ENCODE measurements at places on chromosomes 3 and 15.
A peak's percentile ranks its signal among the peaks of the same experiment; 100 is the strongest.

DNA sequence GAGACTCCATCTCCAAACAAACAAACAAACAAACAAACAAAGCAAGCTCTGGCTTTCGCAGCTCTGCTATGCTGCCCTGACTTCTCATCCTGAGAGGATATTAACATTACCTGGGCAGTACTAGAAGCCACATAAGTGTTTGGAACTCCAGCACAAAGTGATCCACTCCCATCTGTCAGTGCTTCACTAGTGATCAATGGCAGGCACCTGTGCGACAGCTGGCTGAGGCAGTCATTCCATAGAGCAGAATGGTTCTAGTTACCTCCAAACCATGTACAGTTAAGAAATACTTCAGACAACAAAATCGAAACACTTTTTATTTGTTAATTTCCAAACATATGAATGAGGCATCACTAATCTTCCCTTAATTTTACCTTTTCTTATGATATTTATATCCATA is 2.8 kb upstream of the MB21D2 start:
- no peak for DNase-seq

DNA sequence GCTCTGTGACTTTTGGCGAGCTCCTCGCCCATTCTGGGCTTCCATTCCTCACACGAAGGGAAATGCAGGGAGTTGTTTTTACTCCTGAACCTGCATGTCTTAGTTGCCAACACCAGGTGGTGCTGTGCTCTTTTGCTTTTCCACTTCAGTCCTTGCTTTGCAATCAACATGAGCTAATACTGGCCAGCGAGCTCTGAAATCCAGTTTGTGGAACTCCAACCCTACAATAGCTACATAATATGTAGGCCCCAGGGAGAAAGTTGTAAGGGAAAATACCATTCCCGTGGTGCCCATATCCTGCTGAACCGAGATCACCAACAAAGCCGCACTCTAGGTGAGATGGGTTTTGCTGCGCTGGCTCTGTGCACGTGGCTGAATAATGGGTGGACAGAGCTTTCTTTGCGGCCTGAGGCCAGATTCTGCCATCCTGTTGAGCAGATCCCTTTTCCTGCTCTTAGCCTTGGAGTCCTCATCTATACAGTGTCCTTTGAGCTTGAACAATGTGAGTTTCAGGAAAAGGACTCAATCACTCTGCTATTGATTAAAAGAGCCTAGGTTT is 25.0 kb downstream of the LSM3 start:
- DNase-seq: peak; percentile 52

- peak; percentile 7 for DNase-seq
Observed at GRCh38 chr3:142022381-142022780, 127.0 kb downstream of the TFDP2 start.

DNA sequence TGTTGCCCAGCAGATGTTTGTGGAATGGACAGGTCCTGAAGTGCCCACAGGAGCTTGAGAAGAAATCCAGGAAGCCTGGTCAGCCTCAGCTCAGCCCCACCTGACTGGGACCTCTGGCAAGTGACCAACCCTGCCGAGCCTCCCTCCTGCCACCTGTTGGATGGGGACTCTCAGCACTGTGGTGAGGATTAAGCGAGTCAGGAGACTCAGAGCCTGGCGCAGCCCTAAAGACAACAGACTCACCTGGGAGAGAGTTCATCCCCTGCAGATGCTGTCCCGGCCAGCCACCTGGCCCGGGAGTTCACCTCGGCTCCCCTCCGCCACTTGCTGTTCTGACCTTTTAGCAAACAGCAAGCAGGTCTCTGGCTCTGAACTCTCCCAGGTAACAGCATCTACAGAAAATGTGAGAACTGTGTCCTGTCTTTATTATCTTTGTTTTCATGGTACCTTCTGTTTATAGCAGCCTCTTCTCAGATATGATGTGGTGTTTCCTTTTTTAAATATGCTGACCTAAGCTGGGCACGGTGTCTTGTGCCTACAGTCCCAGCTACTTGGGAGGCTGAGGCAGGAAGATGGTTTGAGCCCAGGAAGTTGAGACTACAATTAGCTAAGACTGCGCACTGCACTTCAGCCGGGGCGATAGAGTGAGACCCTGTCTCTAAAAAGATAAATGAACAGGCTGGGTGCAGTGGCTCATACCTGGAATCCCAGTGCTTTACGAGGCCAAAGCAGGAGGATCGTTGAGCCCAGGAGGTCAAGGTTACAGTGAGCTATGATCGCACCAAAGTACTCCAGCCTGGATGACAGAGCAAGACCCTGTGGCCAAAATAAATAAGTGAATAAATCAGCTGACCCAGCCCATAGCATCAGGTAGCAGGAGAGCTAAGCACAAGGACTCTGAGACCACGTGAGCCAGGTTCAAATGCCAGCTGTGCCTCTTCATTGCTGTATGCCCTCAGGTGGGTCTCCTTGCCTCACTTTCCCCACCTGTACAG is 32.4 kb upstream of the SLC6A6 start:
- no peak for DNase-seq

GRCh38 chr3:72398781-72399180 is 449.5 kb downstream of the SHQ1 start:
- DNase-seq: no peak

- DNase-seq: no peak
Observed at GRCh38 chr3:177262396-177262795, 65.1 kb upstream of the TBL1XR1 start.

- peak; percentile 75 for DNase-seq
Observed at GRCh38 chr15:90561344-90562244, 31.9 kb downstream of the CRTC3 start.

- no peak for DNase-seq
Observed at GRCh38 chr3:64456674-64457073, 231.1 kb downstream of the ADAMTS9 start.

DNA sequence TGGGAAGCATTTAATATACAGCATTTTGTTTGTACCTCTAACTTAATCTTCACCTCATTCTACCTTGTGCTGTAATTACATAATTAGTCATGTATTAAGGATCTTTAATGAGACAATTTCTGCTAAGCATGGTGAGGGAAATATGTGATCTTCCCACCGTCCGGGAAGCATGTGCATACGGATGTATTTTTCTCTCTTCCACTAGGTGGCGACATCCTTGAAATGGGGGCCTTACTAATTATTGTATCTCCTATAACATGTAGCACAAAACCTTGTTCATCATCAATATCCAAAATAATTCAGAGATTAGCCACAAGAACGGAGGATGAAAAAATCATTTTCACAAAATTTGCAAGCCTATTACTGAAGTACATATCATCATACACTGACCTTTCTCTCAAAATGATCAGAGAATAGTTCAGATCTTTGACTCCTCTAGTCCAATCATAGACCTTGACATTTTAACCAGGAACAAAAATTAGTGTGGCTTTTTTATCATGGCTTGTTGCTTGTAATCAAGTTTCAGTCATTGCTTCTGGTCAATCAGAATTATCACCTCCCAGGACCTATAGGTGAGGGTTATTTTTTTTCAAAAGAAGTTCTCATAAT is 148.9 kb upstream of the GBE1 start:
- peak; percentile 31 for DNase-seq

DNA sequence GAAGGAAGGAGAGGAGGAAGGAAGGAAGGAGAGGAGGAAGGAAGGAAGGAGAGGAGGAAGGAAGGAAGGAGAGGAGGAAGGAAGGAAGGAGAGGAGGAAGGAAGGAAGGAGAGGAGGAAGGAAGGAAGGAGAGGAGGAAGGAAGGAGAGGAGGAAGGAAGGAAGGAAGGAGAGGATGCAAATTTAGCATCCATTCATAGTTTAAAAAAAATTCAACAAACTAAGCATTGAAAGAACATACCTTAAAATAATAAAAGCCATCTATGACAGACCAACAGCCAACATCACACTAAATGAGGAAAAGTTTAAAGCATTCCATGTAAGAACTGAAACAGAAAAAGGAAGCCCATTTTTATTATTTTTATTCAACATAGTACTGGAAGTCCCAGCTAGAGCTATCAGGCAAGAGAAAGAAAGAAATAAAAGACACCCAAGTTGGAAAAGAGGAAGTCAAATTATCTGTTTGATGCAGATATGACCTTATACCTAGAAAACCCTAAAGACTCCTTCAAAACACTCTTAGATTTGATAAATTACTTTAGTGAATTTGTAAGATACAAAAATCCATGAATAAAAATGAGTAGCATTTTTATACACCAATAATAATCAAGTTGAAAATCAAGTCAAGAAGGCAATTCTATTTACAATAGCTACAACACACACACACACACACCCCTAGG is 52.2 kb upstream of the FXR1 start:
- no peak for DNase-seq

DNA sequence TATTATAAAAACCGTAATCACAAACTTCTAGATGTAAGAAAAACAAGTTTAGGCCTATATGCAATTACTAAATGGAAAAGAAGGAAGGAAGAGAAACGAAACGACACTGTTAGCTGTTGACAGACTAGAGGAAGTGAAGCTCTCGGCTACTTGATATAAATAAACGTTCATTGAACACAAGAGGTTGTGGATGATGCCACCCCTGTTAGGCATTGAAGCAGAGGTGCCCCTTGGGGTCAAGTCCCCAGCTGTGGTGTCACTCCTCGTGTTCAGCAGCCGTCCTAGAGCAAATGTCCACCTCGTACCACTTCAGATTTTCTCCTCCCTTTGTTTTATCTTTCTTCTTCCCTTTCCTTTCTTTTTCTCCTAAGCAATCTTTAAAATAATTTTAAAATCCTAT is 146.5 kb upstream of the UBE2E1 start:
- no peak for DNase-seq

- DNase-seq: no peak
Observed at GRCh38 chr15:87689716-87690115, 566.8 kb downstream of the NTRK3 start.

DNA sequence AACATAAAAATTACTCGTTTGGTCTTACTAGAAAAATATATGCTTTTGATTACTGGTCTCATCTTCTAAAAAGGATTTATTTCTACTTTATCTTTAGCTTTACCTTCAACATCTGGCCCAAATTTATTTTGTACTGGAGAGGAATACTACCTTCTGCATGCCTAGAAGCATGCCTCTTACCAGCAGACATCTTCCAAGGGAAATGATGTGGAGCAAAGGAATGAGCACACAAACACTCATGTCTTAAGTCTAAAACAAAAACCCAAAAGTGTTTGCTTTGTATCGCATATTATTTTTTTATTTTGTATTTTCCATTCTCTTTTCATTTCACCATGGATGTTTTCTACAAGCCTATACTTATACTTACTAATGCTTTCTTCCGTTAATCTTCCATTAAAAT is 304.6 kb upstream of the KCNMB2 start:
- DNase-seq: no peak

- DNase-seq: peak; percentile 84
Observed at GRCh38 chr15:90071220-90071807, 31.0 kb downstream of the IDH2 start.

DNA sequence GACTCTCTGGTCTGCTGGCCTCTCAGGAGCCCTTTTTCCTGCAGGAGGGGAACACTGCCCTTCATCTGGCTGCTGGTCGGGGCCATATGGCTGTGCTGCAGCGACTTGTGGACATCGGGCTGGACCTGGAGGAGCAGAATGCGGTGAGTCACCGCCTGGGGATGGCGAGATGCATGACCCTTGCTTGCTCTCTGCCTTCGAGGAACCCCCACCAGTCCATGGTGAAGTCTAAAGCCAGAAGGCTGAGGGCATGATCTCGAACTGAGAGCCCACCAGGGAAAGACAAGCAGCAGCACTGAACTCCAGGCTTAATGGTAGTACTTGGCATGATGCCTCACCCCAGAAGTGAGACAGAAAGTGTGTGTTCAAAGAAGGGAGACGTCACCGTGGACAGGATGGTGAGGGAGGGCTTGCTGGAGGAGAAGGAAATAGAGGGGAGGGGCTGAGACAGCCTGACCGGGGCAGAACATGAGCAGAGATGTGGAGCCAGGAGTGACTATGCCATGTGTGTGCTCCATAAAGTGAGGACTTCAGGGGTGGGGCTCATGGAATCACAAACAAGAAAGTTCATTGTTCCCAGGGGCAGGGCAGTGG is 19.2 kb downstream of the ANKDD1A start:
- no peak for DNase-seq

GRCh38 chr3:78822726-78823125 is 945.1 kb downstream of the ROBO1 start:
- no peak for DNase-seq

- DNase-seq: no peak
Observed at GRCh38 chr15:44199393-44199792, 4.3 kb upstream of the FRMD5 start.

GRCh38 chr3:147680837-147681483 is 271.8 kb downstream of the ZIC1 start:
- DNase-seq: no peak

GRCh38 chr15:74608786-74609185 is 6.8 kb upstream of the CLK3 start:
- DNase-seq: no peak

DNA sequence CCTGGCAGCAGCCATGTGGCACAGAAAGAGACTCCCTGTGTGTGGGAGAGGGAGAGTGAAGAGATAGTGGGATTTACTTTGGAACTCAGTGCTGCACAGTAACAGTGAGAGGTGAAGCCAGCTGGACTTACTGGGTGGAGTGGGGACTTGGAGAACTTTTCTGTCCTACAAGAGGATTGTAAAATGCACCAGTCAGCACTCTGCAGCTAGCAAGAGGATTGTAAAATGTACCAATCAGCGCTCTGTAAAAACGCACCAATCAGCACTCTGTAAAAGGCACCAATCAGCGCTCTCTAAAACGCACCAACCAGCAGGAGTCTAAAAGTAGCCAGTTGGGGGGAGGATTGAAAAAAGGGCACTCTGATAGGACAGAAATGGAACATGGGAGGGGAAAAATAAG is 688.8 kb upstream of the ALCAM start:
- DNase-seq: no peak

DNA sequence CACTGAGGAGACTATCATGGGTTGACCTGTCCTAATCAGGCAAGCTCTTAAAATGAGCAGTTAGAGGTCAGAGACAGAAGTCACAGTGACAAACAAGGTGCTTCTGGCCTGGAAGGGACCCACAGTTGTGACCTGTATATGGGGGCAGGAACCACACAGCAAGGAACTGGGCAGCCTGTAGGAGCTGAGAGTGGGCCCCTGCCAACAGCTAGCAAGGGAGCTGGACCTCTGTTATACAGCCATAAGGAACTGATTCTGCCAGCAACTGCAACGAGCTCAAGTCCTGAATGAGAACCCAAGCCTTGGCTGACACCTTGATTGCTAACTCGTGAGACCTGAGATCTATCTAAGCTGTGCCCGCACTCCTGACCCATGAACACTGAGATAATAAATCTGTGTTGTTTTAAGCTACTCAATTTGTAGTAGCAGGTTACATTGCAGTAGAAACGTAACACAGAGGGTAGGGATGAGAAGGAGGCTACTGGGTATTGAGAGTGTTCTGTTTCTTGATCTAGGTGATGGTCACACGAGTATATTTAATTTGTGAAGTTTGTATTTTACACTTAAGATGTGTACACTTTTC is 44.5 kb upstream of the MAGI1 start:
- DNase-seq: no peak

All from CD4-positive, alpha-beta T cell treated with Interleukin-10 for 1 hour (primary cell).